ENCODE measurements at places on chromosomes 1 and 21. TPM values are rescaled to one million over a fixed set of nuclear protein-coding genes. Genes with fewer than 3 reads are reported as not detected.

The PTPN7 gene
- total RNA-seq = not detected

The TNFRSF18 gene
- total RNA-seq = not detected

The GPA33 gene
- not detected for total RNA-seq

The LCE1A gene
- total RNA-seq = not detected

The DNALI1 gene
- total RNA-seq = 4.0 TPM

The TNN gene
- not detected for total RNA-seq

The CLEC20A gene
- not detected for total RNA-seq

The PRR9 gene
- not detected for total RNA-seq

The ERRFI1 gene
- 26.8 TPM for total RNA-seq

The ZNF648 gene
- not detected for total RNA-seq

The C1QC gene
- total RNA-seq = 0.14 TPM

The HHAT gene
- 3.3 TPM for total RNA-seq

The TMEM167B gene
- 38.1 TPM for total RNA-seq

The RGS16 gene
- total RNA-seq = 2.4 TPM

The CFAP141 gene
- total RNA-seq = not detected

The CENPS gene
- 15.2 TPM for total RNA-seq
